ELF-1 (cell line): ENCODE measurements at places on chromosomes 2 and 18.
A peak's percentile ranks its signal among the peaks of the same experiment; 100 is the strongest.

- peak; percentile 29 for DNase-seq
Measured at GRCh38 chr2:64017811-64018700, 1.2 kb downstream of the VPS54 start.

DNA sequence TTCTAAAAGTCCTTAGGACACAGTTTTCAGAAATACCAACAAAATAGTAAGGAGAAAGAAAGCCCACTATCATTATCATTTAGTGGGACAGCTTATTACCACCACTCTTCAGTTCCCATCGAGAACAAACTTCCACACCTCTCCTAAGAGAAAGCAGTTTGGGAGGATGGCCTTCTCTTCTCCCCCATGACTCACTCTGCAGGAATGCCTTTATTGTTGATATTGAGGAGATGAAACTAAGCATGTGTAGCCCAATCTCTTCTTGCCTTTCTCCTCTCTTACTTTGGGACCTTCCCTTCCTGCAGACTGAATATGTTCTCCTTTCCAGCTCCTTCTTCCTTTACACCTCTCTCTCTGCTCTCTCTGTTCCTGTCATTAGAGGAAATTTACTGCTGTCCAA is 30.0 kb upstream of the ERMN start:
- peak; percentile 6 for DNase-seq

- DNase-seq, result no peak
Measured at GRCh38 chr2:71853858-71854257, 293.8 kb downstream of the CYP26B1 start.

DNA sequence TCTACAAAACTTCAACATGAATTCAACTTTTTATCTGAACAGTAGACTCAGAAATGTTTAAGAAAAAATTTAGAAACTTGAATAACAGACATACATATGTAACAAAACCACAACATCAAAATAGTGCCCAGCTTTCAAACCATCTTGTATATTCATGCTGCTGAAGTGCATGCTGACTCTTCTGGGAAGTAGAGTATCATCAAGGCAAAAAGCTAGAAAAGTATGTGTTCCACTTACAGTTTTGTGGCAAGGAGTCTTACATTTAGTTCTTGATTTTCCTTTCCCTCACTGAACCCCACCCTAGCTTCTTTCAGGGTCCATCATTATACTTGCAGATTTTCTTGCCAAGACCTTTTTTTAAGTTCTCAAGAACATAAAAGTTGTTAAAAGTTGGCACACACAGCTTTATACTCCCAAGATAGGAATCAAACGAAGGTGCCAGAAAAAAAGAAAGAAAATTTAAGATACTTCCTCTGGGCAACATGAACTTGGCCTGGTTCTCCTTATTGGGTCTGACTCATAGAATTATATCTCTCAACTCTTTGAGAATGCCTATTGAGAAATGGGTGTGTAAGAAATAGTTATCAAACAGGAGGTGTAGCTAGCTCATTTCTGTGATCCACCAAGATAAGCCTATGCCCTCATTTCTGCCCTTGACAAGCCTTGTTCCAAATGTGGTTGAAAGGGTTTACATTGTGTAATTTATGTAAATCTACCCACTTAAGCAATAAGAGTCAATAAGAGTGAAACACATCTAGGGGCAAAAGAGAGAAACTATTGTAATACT is 667.6 kb upstream of the ACVR2A start:
- DNase-seq, result no peak

DNA sequence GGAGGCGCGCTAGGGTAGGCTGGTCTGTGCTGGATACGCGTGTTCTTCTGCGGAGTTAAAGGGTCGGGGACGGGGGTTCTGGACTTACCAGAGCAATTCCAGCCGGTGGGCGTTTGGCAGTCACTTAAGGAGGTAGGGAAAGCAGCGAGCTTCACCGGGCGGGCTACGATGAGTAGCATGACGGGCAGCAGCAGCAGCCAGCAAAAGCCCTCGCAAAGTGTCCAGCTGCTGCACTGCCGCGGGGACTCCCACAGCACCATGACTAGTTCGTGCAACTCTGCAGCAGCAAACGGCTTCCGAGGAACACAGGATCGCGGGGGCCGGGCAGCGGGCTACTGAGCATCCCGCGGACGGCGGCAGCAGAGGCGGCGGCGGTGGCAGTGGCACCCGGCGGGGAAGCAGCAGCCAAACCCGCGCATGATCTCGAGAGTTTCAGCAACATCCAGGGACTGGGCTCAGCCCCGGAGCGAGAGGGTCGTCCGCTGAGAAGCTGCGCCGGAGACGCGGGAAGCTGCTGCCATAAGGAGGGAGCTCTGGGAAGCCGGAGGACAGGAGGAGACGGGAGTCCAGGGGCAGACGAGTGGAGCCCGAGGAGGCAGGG is 368 bp downstream of the TMEFF2 start:
- DNase-seq, result no peak

GRCh38 chr2:74373985-74374384 is 6.1 kb downstream of the DCTN1 start:
- DNase-seq, result no peak

DNA sequence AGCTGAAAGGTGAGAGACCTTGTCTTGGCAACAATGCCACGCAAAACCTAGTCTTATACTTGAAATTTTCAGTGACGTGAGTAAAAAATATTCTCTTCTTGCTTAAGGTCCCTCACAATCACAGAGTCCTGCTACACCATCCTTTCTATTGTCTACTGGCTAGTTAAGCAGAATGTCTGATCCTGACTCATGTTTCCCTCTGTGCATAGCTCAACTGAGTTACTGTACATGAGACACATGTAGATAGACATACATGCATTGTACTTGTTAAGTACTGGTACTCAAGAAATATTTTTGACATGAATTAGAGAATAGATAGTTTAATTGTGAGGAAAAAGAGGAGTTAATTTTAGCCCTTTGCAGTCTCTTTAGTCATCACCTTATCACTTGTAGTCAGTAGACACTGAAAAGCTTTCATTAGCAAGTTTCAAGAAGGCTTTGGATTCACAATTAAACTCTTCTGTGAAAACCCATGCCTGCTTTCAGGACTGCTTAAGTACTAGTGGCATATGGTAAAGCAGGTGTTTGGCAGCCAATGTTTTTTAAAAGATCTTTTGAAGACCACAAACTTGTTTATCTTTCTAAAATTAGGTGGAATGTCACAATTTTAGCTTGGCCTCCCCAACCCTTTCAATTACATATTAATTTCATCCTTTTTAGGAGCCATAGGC is 158.7 kb upstream of the CCDC150 start:
- DNase-seq, result no peak

GRCh38 chr2:202039278-202040078 is 5.8 kb downstream of the FZD7 start:
- peak; percentile 53 for DNase-seq

GRCh38 chr2:17544256-17544655 is 3.8 kb downstream of the VSNL1 start:
- DNase-seq, result no peak

DNA sequence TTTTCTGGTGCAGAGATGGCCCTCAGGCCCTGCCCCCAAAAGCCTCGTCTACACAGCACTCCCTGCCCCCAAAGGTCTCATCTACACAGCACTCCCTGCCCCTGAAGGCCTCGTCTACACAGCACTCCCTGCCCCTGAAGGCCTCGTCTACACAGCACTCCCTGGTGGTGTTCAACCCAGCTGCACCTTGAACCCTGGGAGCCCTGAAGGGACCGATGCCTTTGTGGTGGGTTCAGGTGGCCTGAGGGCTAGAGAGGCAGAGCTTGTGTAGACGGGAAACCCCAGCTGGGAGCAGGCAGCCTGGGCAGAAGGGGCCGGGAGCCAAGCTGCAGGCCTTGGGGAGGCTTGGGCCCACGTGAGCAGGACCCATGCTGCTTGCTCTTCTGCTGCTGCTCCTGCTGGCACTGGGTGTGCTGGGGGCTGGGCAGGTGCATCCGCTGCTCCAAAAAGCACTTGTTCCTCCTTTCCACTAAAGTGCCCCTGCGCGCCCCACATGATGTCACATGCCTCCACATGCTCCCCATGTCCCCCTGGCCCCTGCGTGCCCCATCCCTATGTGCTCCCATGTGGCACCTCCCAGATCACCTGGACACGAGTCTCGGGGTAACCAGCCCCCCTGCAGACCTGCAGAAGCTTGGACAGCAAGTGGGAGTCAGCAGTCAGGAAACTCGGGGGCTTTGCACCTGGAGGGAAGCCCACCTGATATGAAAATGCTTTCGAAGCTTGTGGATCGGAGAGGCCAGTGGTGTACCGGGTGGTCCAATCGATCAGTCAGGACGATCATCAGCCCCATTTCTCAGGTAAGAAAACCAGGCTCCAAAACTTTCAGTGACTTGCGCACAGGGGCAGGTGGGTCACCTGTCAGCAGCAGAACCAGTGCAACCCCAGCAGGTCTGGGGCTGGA is 94.9 kb upstream of the CTDP1 start:
- no peak for DNase-seq

DNA sequence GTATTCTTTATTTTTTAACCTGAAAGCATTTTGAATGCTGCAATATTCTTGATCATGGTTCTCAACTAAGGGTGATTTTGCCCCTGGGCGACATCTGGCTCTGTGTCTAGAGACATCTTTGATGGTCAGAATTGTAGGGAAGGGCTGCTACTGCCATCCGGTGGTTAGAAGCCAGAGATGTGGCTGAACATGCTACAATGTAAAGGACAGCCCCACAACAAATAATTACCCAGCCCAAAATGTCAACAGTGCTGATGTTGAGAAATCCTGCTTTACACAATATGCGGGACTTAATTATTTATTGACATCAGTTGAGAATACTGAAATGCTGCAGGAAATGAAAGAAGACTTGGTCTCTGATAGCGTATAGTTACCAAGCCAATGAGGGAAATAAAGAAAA is 37.5 kb upstream of the SERPINB2 start:
- peak; percentile 43 for DNase-seq

DNA sequence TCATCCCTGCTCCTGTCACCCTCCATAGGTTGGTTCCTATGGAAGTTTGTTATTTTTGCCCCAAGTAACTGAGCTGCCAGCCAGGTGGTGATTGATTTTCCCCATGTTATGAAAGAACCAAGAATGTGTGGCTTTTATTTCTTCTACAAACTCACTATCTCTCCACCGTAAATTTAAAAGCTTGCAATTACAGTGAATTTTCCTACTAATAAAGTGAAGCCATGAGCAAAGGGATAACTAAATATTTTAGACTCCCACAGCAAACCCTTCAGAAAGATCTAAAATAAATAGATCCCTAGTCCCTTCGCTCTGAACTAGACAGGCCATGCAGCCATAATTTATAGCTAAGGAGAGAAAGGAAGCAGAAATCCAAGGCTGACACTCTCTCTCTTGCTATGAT is 6.2 kb upstream of the KIAA2012 start:
- no peak for DNase-seq

DNA sequence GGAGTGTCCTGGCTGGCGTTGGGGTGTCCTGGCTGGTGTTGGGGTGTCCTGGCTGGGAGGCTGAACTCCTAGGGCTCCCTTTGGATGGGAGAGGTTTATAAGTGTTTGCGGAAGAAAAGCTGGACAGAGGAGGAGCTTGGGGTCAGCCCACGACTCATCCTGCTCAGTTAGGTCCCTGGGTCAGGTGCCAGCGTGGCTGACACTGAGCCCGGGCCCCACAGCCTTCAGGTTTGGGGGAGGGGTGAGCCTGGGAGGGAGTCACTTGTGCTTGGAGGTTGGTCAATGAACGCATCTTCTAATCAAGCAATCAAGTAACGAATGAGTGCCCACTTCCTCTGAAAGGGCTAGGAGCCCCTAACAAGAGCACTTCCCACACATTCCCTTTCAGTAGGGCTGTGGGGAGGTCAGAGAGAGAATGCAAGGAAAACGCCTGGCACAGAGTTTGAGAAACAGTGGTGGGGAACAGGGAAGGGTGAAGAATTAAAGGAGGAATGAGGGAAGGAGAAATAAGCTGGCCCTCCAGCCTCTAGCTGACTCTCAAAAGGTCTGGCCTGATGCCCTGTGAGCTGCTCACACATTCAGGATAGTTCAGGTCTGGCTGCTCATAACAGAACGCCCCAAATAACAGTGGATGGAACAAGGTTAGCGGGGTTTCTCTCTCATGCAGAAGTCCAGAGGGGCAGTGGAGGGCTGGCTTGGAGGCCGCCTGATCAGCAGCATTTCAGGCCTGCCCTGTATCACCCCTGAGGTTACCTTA is 670 bp downstream of the KCNIP3 start:
- DNase-seq, result no peak

GRCh38 chr2:118148809-118149208 is 60.5 kb downstream of the INSIG2 start:
- DNase-seq, result no peak

DNA sequence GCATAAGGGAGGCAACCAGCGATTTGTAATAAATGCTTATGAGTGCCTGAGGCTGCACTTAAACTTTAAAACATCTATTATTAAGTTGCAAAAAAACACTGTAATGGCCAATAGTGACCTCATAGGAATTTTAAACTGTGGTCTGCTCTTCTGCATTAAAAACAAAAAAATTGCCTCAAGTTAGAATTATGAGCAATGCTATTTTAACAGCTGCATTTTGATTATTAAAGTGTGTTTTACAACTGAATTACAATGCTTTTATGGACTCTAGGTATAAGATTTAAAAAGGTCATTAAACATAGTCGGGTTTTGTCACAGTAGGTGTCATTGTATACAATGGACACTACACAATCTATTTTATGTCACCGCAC is 528.7 kb upstream of the FANCL start:
- no peak for DNase-seq

GRCh38 chr18:56515522-56515921 is 122.9 kb downstream of the TXNL1 start:
- no peak for DNase-seq

DNA sequence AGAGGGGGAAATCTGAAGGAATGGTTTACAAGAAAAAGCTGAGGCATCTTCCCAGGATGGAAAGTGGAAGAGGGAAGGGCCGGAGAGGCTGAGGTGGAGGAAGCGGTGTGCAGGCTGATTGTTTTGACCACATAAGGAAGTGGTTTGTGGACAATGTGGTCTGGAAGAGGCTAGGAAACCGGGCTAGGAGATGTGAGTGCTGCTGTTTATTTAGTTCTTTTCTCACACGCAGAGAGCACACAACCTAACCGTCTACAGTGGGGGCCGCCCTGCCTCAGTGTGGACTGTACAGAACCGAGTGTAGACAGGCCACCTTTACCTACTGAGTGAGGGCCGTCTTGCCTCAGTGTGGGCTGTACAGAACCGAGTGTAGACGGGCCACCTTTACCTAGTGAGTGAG is 251.7 kb upstream of the PXDN start:
- DNase-seq, result no peak
